ENCODE measurements at places on chromosomes 2 and 18.

DNA sequence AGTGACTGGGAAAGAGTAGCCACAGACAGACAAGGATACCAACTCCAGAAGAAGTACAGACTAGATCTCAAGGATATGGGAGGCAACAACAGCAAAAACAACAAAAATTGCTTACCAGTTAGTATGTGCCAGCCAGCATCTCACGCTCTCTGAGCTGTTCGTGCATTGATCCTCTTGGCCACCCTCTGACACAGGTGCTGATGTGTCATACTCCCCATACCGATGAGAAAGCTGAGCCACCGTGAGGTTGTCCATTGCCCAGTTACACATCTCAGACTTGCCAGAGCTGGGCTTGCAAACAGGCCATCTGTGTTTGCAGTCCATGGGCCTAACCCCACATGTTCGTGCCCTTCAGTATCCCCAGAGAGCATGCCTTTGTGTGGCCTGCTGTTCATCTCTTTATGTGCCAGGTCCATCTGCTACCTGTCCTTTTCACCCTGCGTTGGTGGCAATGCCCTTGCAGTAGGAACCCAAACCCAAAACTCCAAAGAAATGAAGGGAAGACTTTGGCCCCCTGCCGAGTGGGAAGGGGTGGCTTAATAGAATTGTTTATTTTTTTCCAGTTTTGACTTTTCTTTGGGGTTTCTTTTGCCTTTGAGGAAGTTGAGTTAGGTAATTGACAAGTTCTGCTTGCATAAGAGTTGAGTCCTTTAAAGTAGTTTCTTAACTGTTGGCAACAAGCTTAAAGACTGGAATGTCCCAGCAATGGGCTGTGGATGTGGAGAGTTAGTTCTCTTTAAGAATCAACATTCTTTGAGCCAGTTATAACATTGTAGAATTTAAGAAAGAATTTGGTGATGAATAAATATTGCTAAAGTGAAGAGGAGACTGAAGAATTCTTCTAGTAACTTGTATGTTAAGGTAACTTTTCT, 46.7 kb downstream of the LYPD6B start:
- no peak overlapping the region for H3K27ac ChIP-seq
- no peaks in the 10 kb centered on the region for H3K36me3 ChIP-seq
- H3K4me3 ChIP-seq = no peak overlapping the region
- DNase-seq = no peak
- H3K27me3 ChIP-seq = no peaks in the 10 kb centered on the region
- no peaks in the 10 kb centered on the region for H3K4me1 ChIP-seq

- DNase-seq = no peak
- no peak overlapping the region for H3K27ac ChIP-seq
- no peak overlapping the region for H3K4me3 ChIP-seq
- H3K36me3 ChIP-seq = peaks cover 6% of the 10 kb centered on the region
- H3K4me1 ChIP-seq = no peaks in the 10 kb centered on the region
Measured at GRCh38 chr18:54155412-54155811, 69.1 kb downstream of the MBD2 start.

- no peak overlapping the region for H3K4me3 ChIP-seq
- H3K27me3 ChIP-seq = peaks cover 18% of the 10 kb centered on the region
- no peak overlapping the region for H3K27ac ChIP-seq
- H3K36me3 ChIP-seq = no peaks in the 10 kb centered on the region
- DNase-seq = peak; percentile 48
- H3K4me1 ChIP-seq = peaks cover 3% of the 10 kb centered on the region
Measured at GRCh38 chr2:192190474-192190873, 4.3 kb downstream of the TMEFF2 start.

- H3K4me1 ChIP-seq = peaks cover 7% of the 10 kb centered on the region
- no peaks in the 10 kb centered on the region for H3K36me3 ChIP-seq
- no peaks in the 10 kb centered on the region for H3K27me3 ChIP-seq
- no peak for DNase-seq
- H3K27ac ChIP-seq = peak overlapping the region; percentile 55
Measured at GRCh38 chr2:196076778-196077568, 8.3 kb upstream of the DNAH7 start.

DNA sequence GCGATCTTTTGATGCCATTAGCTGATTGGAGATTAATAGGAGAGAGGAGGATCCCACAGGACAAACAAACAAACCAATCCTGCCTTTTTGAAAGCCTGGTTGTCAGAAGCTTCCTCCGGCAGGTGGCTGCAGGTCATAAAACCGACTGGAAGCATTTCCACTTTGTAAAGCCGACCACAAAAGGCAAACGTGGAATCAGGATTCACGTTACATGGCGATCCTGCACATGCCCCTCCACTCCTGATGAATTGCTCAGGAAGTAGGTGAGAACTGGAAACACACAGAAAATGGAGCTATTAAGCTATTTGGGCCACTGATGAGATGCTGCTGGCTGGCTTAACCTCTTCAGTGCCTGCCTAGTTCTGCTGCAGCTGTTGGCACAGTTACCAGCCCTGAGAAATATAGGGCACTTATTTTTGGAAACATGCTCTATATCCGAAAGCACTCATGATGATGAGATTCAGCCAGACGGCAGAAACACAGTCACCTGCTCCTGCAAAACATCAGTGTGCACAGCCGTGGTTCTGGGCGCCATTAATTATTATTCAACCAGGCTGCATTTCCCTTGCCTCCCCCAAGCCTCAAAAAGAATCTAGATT, 110.3 kb upstream of the ST6GAL2 start:
- H3K4me3 ChIP-seq = no peak overlapping the region
- no peak overlapping the region for H3K27ac ChIP-seq
- no peaks in the 10 kb centered on the region for H3K27me3 ChIP-seq
- no peaks in the 10 kb centered on the region for H3K4me1 ChIP-seq

GRCh38 chr18:59968583-59968982, 68.8 kb downstream of the PMAIP1 start:
- H3K36me3 ChIP-seq = no peaks in the 10 kb centered on the region
- H3K4me1 ChIP-seq = no peaks in the 10 kb centered on the region
- H3K27ac ChIP-seq = no peak overlapping the region
- DNase-seq = no peak
- peaks cover 20% of the 10 kb centered on the region for H3K27me3 ChIP-seq

- H3K4me1 ChIP-seq = peaks cover 8% of the 10 kb centered on the region
- peak; percentile 75 for DNase-seq
- H3K27ac ChIP-seq = peak overlapping the region; percentile 80
Measured at GRCh38 chr2:224570328-224570993, 14.7 kb downstream of the CUL3 start.

DNA sequence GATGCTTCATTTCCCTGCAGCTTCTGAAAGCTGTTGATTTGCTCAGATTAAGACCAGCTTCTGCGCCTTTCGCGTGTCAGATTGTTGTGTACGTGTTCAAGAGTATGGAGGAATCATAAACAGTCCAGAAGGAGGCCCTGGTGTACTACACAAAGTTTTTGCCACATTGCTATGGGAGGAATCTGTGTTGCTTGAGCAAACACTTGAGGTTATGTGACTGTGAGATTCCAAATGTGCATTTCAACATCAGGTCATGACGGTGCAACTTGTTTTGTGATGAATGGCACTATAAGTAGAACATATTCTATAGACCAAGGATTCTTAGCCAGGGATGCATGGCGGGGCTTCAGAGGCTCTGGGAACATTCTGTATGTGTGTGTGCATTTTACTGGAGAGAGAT, 35.0 kb downstream of the SRSF7 start:
- peaks cover 5% of the 10 kb centered on the region for H3K4me1 ChIP-seq
- no peaks in the 10 kb centered on the region for H3K27me3 ChIP-seq
- H3K4me3 ChIP-seq = no peak overlapping the region
- no peak overlapping the region for H3K27ac ChIP-seq
- no peaks in the 10 kb centered on the region for H3K36me3 ChIP-seq

DNA sequence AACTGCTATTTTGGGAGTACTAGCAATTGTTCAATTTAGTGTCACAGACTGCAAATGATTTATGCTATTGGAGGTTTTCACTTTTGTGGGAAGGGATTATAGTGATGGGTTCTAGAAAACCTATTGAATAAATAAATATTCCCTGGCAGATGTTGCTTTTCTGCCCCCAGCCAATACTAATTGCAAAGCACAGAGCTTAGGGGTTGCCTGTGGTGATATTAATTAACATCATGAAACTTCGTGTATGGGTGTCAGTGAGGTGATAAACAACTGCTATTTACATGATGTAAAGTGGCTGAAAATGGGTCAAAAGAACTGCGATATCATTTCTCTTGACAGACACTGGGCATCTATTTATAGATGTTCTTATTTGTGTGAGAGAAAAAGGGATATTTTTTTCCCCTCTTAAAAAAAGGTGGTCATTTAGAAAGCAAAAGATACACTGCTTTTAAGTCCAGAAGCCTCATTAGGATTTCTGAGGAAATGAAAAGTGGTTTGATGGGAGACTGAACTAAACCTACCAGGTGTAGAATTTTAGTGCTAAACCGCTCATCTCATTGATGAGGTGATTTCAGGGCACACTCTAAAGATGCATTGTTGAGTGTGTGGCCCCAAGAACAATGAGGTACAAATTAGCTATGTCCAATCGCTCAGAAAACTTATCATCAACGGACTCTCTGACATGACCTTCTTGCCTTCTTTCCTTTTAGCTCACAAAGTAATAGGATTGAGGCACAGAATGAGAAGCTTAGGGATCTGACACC, 116.7 kb upstream of the CHST9 start:
- no peaks in the 10 kb centered on the region for H3K4me1 ChIP-seq
- H3K36me3 ChIP-seq = no peaks in the 10 kb centered on the region
- no peak for DNase-seq

DNA sequence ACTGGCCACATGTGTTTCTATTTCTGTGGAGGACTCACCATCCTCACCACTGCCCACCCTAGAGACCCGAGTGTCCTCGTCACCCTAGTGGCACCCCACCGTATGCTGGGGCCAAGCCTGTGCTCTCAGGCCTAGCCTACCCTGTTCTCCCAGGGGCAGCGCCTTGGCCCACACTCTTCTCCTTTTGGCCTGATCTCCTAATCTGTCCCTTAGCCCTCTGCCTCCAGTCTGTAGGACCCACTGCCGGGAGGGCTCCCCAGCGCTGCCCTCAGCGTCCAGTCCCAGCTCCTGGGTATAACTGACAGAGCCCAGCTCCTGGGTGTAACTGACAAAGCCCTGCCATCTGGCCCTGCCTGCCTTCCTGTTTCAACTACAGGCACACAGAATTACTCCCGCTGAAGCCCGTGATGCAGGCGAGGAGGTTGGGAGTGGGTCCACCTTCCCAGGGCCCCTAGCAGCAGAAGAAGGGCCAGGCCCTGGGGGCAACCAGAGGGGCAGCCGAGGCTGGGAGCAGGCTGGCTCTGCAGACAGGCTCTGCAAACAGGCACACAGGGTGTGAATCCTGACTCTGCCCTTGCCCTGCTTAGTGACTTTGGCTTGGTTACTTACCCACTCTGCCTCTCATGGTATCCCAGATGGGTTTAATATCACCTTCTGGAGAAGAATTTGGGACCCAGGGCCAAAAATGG, 25.6 kb upstream of the PTMA start:
- no peak overlapping the region for H3K27ac ChIP-seq
- peaks cover 3% of the 10 kb centered on the region for H3K4me1 ChIP-seq

GRCh38 chr2:127950264-127950663, 64.5 kb upstream of the AMMECR1L start:
- H3K27ac ChIP-seq = no peak overlapping the region
- H3K4me3 ChIP-seq = no peak overlapping the region
- H3K36me3 ChIP-seq = peaks cover 13% of the 10 kb centered on the region
- H3K27me3 ChIP-seq = no peaks in the 10 kb centered on the region

DNA sequence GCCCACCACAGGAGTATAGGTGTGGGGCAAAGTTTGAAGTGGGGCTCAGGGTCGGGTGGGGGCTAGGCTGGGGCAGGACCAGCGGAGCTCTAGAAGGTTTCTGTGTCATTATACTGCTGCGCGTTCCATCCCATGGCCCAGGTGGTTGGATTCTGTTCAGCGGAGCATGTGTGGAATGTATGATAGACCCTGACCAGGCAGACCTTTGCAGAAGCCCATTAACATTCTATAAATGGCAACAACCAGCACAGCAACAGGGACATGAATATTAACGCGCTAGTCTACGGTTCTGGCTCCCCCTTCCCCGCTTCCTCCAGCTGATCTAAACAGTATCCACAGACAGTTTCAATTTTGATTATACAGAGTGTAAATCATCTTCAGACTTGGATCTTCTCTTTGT, 4.1 kb upstream of the PRKCE start:
- H3K27ac ChIP-seq = no peak overlapping the region
- no peaks in the 10 kb centered on the region for H3K36me3 ChIP-seq
- H3K4me3 ChIP-seq = no peak overlapping the region
- peaks cover 3% of the 10 kb centered on the region for H3K4me1 ChIP-seq
- no peak for DNase-seq

- H3K27me3 ChIP-seq = no peaks in the 10 kb centered on the region
- peak overlapping the region; percentile 62 for H3K4me3 ChIP-seq
- H3K27ac ChIP-seq = no peak overlapping the region
- H3K4me1 ChIP-seq = peaks cover 14% of the 10 kb centered on the region
Measured at GRCh38 chr2:26241928-26242436, 2.5 kb downstream of the HADHA start.

DNA sequence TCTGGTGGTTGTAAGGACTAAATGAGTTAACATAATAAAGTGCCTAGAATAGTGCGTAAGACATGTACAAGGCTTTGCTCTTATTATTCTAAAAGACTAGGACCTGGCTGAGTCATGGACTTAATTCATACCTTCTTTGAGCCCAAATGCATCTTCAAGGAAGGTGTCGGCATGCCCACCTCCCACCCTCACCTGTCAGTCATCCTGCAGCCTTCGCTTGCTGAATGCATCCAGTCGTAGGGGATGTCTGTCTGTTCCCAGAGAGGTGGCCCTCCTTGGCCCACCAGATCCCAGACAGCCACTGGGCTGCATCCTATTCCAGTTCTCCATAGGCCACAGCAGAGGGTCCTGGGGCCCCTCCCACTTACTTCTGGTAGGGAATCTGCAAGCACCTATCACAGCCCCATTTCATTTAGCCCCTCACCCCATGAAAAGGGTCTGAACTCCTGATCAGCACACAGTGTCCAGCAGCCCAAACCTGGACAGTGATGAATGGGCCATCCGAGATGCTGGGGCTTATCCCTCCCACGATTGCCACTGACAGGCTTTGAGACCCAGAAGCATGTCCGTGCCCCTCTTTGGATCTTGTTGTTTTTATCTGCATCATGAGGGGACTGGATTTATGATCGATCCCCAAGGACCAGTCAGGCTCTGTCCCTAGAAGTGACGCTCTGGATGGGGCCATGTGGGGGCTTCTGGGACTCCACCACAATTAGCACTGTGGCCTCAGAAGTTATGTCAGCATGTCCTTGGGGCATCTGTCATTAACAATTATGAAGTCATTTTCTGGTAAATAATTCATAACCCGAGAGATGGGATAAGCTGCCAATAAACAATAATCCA, 101.1 kb downstream of the KLHL29 start:
- no peaks in the 10 kb centered on the region for H3K27me3 ChIP-seq
- H3K27ac ChIP-seq = no peak overlapping the region
- no peak overlapping the region for H3K4me3 ChIP-seq
- no peaks in the 10 kb centered on the region for H3K36me3 ChIP-seq
- DNase-seq = no peak
